ENCODE measurements at places on chromosomes 1 and 21. TPM values are rescaled to one million over a fixed set of nuclear protein-coding genes. Genes with fewer than 3 reads are reported as not detected.

Gene ASCL5
- total RNA-seq = not detected

Gene KCNJ10
- total RNA-seq = 0.33 TPM

Gene RIIAD1
- total RNA-seq = not detected

DNA sequence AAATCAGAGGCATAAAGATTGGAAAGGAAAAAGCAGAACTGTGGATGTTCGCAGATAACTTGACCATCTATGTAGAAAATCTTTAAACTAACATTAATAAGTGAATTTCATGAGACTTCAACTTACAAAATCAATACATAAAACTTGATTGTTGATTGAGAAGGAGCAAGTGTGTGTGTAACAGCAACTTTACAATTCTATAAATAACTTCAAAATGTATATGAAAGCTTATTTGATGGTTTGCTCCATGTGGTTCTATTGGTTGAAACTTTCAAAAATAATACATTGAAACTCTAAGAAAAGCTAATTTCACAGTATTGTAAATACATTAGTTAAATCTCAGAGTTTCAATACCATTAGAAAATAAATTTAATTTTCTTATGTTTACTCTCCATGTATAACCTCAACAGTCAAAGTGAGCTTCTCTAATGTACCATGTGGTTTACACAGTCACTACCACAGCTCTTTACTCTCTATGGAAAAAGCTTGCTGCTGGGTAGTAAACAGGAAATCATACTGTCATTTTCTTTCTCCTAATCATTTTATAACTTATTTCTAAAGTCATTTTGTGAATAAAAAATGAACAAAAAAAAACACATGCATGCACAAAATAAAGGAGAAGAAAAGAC lies 12.0 kb downstream of the AKT3 start:
- H3K4me3 ChIP-seq = no peak overlapping the region
- H3K27me3 ChIP-seq = no peaks in the 10 kb centered on the region
- peak; percentile 37 for DNase-seq
- H3K36me3 ChIP-seq = no peaks in the 10 kb centered on the region
- peak overlapping the region; percentile 87 for H3K27ac ChIP-seq

- no peak overlapping the region for H3K4me3 ChIP-seq
- no peak for DNase-seq
- H3K27ac ChIP-seq = no peak overlapping the region
These were observed 60.2 kb downstream of the PBX1 start for GRCh38 chr1:164619006-164619784.

DNA sequence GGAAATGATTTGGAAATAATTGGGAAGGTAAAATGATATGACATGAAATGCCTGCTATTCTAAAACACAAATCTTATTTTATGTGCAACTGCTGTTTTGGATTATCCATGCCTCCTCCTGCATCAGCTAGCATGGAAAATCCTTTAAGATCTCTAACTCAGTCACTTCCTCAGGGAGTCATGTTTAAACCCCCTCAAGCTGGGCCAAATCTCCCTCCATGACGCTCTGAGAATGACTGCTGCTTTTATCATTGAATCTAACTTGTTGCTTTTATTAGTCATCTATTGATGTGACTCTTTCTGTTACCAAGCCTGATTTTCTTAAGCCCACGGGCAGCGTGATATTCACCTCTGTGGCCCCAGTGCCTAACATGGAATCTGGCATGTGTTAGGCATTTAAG lies 324.8 kb downstream of the DISC1 start:
- no peak overlapping the region for H3K27ac ChIP-seq
- H3K4me3 ChIP-seq = no peak overlapping the region
- no peaks in the 10 kb centered on the region for H3K27me3 ChIP-seq
- H3K36me3 ChIP-seq = no peaks in the 10 kb centered on the region

Gene ROR1
- total RNA-seq = 5.2 TPM

GRCh38 chr1:30704765-30705509 lies 18.4 kb downstream of the MATN1 start:
- no peak overlapping the region for H3K4me3 ChIP-seq
- no peaks in the 10 kb centered on the region for H3K4me1 ChIP-seq
- no peak for DNase-seq

Gene IGSF3
- total RNA-seq = 12.5 TPM

DNA sequence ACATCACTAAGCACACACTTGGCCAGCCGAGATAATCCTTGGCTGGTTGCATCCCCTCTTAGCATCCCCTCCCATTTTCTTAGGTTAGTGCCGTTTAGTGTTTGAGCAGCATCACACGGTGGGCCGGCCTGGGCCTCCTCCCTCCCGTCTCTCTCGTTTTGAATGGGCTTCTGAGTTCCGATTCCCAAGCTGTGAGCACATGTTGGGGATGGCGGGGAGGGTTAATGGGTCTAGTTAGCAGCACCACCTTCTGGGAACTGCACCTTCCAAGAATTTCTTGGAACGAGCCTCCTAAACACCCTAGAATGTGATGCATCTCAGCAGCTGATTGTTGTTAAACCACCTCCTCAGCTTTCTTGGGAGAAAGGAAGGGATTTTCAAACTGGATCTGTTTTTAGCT lies 73.3 kb downstream of the CNIH3 start:
- no peaks in the 10 kb centered on the region for H3K27me3 ChIP-seq
- H3K4me3 ChIP-seq = no peak overlapping the region
- no peaks in the 10 kb centered on the region for H3K4me1 ChIP-seq
- no peaks in the 10 kb centered on the region for H3K36me3 ChIP-seq
- H3K27ac ChIP-seq = no peak overlapping the region
- no peak for DNase-seq

DNA sequence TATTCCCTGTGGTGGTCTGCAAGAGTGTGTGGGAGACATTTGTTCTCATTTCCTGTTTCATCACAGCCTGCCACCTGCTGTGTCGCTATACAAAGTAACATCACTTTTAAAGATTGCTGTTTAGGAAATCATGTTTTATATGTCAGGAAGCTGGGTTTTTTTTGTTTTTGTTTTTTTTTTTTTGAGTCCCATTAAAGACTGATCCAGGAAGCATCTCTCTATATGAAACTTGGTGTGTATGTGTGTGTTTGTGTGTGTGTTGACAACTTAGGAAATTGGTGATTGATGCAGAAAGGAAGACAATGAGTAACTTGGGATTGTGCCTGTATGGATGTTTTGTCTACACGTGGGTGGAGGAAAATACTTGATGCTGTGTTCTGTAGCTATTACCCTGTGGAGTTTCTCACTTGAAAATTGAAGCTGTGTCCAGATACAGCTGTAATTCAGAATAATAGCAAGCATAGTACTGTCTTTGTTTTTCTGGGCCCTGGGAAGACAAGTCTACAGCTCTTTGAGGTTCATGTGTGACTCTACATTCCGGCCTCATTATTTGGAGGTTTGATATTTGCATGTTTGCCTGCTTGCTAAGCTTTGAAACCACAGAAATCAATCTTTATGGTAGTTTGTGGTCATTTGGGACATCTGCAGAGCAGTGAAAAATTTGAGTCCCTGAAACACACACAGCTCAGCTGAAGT lies 47.9 kb downstream of the LAMC1 start:
- DNase-seq = no peak
- no peak overlapping the region for H3K27ac ChIP-seq
- no peaks in the 10 kb centered on the region for H3K36me3 ChIP-seq
